ENCODE measurements at places on chromosomes 3 and 15.

- no peak for DNase-seq
Measured at GRCh38 chr3:133965906-133966305, 63.8 kb downstream of the SLCO2A1 start.

- no peak for DNase-seq
Measured at GRCh38 chr3:149571381-149571780, 86.4 kb downstream of the WWTR1 start.

DNA sequence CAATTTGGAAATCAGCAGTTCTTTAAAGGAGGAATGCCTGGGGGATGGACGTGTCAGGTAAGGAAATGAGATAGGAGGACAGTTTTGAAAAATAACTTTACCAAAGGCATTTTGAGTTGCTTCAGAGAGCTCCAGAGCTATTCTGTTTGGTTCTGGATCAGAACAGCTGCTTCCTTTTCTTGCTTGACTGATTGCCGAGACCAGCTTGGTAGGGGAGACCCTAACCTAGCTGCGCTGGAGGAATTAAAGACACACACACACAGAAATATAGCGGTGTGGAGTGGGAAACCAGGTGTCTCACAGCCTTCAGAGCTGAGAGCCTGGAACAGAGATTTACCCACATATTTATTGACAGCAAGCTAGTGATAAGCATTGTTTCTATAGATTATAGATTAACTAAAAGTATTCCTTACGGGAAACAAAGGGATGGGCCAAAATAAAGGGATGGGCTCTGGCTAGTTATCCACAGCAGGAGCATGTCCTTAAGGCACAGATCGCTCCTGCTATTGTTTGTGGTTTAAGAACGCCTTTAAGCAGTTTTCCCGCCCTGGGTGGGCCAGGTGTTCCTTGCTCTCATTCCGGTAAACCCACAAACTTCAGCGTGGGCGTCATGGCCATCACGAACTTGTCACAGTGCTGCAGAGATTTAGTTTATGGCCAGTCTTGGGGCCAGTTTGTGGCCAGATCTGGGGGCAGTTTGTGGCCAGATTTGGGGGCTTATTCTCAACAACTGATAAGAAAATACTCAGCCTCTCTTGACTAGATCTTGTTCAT, 556.0 kb downstream of the ROBO1 start:
- DNase-seq = no peak

DNA sequence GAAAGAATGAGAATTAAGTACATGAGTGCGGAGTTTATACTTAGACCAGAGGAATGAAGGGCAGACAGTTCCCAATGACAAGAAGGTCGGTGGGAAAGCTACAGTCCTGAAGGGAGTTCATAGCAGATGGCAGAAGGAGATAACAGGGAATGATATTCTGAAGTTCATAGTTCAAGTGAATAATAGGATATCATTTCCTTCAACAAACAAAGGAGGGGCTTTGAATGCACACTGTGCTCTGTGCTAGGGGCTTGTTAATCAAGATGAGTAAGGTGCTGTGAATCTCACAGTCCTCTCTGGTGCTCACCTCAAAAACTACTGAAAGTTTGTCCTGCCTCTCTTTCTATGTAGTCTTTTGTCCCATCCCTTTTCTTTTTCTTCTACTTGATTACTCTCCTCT, 41.9 kb downstream of the SIDT1 start:
- no peak for DNase-seq

- no peak for DNase-seq
Measured at GRCh38 chr3:177244606-177245005, 47.3 kb upstream of the TBL1XR1 start.

DNA sequence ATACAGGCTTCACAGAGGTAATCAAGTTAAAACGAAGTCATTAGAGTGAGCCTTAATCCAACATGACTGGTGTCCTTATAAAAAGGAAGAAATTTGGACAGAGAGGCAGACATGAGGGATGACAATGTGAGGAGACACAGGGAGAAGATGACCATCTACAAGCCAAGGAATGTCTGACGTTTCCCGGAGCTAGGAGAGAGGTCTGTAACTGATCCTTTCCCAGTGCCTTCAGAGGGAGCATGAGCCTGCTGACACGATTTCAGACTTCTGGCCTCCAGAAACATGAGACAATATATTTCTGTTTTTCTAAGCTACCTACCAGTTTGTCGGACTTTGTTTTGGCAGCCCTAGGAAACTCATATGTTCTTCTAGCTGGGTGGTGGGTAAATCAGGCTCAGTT, 15.1 kb downstream of the TM4SF1 start:
- no peak for DNase-seq

DNA sequence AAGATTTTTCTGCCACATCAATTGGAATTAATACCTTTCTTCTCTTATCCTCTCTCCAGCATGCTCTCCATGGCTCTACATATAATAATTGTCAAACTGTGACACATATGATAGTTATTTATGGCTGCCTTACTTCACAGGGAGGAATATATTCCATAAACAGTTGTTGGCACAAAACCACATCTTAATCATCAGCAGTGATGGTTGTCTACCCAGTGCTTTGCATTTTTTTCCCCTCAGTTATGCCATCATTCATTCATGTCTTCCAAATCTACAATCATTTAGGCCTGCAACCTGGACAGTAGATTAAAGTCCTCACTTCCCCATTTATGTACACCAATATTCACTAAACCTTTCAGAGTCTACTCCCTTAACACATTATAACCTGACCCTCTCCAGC, 107.7 kb downstream of the THRB start:
- DNase-seq = no peak
